ENCODE measurements at places on chromosomes 2 and 18.

- peak; percentile 29 for DNase-seq
These were observed 1.0 kb upstream of the BMPR2 start for GRCh38 chr2:202375033-202375608.

- no peak for DNase-seq
These were observed 72.6 kb upstream of the ZNF532 start for GRCh38 chr18:58792086-58792485.

- no peak for DNase-seq
These were observed 10.6 kb downstream of the FAP start for GRCh38 chr2:162232671-162233070.

DNA sequence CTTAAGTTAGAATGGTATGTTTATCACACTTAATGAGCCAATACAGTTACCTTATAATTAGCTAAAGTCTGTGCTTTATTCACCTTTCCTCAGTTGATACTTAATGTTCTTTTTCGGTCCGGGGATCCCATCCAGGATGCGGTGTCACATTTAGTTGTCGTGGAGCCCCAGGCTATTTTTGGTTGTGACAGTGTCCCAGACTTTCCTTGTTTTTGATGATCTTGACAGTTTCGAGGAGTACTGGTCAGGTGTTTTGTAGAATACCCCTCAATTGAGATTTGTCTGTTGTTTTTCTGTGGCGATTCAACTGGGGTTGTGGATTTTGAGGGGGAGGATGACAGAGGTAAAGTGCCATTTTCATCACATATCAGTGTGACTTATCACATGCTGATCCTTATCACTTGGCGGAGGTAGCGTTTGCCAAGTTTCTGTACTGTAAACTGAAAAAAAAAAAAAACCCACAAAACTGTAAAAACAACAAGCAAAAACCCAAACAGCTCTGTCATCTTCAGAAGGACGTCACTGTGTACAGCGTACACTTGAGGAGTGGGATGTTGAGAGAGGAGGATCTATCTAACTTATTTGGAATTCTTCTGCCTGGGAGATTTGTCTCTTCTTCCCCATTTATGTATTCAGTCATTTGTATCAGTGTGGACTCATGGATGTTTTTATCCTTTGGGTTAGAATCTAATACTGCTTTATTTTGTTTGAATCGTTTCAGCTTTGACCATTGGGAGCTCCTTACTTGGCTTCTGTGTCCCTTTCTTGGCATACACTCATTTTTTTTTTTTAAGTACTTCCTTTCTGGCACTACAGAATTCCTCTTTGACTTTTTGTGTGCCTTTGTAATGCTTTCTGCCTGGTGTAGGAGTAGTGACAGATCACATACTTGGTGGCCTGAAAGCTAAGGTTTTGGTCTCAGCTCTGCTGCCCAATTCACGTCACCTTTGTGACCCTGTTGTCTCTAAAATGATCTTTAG lies 68.1 kb downstream of the FMNL2 start:
- no peak for DNase-seq

GRCh38 chr2:100260712-100261620 lies 61.3 kb downstream of the LONRF2 start:
- peak; percentile 60 for DNase-seq

GRCh38 chr2:231391981-231392380 lies 3.5 kb upstream of the B3GNT7 start:
- DNase-seq, result no peak

DNA sequence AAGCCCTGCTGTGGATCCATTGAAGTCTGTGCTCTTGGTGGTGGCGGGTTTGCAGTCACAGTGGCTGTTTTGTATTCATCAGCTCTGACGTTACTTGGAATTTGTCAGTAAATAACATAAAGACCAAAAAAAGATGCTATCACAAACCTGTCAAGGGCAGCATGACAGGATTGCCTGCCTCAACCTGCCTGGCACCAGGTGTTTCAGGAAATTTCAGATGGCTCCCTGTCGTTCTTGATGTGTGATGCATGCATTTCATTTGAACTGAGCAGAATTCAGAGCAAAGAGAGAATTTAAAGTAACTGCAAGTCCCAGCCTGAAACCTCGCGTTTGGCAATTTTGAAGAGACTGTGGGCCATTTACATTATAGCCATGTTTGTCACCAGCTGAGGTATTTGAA lies 50.3 kb upstream of the EPC2 start:
- DNase-seq, result no peak

- no peak for DNase-seq
These were observed 274.9 kb downstream of the CLIP4 start for GRCh38 chr2:29390136-29390535.

GRCh38 chr2:205948883-205949282 lies 137.1 kb downstream of the INO80D start:
- no peak for DNase-seq

- peak; percentile 72 for DNase-seq
These were observed 76.9 kb upstream of the PAPOLG start for GRCh38 chr2:60679036-60679780.

DNA sequence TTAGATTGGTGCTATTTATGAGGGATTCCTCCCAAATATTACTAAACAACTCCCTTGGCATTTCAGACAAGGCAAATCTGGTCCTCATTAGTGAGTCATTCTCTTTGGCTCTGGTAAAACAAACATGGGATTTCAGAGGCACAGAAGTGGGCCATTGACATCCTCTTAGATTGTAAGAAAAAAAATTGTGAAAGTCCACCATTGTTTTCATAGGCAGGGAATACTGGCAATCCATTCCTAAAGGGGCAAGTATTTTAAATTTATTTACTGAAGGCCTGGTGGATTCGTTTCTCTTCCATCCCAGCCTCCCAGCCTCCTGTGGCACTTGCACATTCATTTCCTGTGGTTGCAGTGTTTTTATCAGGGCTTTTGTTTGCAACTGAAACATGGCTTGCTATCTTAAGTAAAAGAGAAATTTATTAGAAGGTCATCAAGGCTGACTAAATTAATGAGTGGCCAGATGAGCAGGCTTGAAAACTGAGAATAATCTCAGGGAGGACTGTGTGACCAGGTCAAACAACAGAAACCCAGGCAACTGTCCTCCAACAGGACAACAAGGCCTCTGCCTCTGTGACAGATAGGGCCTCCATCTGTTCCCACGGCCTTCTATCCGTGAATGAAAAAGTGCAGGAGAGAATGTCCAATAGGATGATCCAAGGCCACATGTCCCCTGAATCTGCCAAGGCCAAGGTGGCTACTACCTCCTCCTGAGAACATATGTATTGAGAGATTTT lies 23.1 kb upstream of the TNFAIP6 start:
- DNase-seq, result no peak

- no peak for DNase-seq
These were observed 253.0 kb upstream of the CNTNAP5 start for GRCh38 chr2:123771928-123772632.

GRCh38 chr2:170005702-170006101 lies 172.2 kb upstream of the MYO3B start:
- no peak for DNase-seq

DNA sequence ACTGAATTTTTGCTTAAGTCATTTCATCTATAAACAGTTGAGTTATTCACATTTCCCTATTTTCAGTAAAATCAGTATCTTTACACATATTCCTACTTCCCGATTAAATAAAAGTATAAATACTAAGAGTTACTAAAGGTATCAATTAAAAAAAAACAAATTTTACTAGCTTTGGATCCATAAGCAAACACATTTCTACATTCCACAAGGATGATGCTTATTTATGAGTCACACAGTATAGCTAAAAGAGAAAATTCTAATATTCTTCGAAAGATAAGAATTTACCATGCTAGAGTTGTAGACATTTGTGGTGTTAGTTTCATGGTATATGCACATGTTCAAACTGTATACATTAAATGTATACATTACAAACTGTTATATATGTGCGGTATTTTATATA lies 23.7 kb downstream of the PGAP1 start:
- DNase-seq, result no peak

GRCh38 chr2:119680457-119681202 lies 1.6 kb downstream of the TMEM177 start:
- no peak for DNase-seq

DNA sequence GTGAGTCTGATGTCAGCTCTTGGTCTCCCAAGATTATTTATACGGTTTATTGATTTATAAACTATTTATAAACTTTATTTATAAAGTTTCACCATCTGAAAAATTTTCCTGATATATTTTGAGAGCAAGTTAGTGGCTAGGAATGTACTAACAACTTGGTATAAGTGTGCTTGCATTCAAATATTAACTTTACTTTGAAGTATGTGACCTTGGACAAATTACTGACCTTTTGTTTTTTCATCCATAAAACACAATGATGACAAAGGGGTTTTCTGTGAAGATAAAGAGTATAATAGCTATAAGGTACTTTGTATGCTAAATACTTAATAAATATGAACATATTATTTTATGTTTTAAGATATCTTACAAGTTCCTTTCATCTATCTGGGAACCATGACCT lies 221.7 kb downstream of the GCA start:
- no peak for DNase-seq

- no peak for DNase-seq
These were observed 1605.3 kb upstream of the ACVR2A start for GRCh38 chr2:146239392-146240135.

DNA sequence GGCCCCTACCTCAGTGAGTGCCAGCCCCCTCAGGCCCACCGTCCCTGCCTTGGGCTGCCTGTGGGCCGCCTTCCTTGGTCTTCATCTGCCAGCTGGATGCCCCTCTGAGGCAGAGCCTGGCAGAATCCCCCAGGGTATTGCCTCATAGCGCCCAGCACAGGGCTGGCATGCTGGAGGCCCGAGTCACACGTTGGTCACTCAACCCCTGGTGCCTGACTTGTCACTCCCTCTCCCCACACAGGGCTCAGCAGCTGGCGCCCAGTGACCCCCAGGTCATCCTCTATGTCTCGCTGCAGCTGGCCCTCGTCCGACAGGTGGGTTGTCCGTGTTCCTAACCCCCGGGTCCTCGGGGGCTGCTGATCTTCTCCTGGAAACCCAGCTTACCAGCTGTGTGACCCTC lies 108.4 kb upstream of the MCFD2 start:
- no peak for DNase-seq

DNA sequence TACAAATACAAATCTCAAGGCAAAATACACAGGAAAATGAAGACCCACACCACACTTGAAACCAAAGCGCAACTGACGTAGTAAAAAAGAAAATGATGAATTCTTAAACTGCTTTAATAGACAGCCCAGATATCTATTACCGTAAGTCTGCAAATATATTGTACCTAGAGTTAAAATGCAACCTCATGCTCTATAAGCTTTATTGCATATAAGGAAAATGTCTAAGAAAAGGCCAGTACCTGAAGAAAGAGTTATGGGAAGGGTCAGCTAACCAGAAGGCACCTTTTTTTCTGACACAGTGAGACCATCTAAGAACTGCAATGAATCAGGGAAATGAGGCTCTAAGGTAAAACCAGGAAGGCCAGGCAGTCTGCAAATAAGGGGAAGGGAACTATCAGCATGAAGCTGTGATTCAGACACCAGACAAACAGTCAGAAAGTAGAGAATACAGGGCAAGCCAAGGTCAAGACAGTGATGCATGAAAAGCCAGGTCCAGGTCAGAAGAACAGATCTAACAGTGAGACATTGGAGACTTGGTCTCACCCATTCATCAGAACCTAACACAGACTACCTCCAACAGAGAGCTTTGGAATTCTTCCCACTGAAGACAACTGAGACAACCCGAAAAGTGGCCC lies 46.9 kb downstream of the PDE11A start:
- DNase-seq, result no peak

DNA sequence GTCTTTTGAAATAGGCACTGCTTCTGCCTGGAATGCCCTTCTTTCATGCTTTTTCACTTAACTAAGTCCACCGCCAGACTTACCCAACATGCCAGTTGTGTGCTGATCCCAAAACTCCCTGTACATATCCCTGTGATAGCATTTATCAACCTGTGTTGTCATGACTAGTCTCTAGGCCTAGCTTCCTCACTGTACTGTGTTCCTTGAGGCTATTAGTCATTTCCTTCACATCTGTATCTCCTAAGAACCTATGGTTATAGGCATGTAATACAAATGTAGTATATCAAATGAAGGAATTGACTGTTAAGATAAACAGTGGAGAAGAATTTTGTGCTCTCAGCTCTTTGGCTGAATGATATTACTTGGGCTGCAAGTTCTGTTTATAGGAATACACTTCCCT lies 184.3 kb downstream of the CYRIA start:
- no peak for DNase-seq

GRCh38 chr18:3305933-3306332 lies 44.0 kb downstream of the MYL12B start:
- DNase-seq, result peak; percentile 12

GRCh38 chr2:101733257-101733993 lies 35.9 kb downstream of the MAP4K4 start:
- DNase-seq, result no peak

- no peak for DNase-seq
These were observed 60.1 kb downstream of the STRN start for GRCh38 chr2:36906277-36906676.

DNA sequence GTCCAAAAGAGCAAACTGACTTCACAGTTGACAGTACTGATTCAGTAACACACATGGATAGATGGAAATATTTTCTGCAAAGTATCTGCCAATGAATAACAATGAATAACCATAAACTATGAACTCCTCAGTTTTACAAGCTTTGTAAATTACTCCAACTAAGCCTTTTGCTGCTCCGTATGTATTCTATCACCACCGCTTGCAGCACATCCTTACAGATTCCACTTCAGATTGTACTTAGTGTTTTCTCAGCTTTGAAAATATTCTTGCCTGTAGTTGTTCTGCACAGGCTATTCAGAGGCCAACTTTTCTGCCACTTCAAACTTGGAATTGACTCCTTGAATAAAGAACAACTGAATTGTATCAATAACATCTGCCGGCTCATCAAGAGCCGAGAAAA lies 36.2 kb downstream of the TLK1 start:
- no peak for DNase-seq

GRCh38 chr18:24914685-24915084 lies 437.3 kb downstream of the ZNF521 start:
- DNase-seq, result no peak

DNA sequence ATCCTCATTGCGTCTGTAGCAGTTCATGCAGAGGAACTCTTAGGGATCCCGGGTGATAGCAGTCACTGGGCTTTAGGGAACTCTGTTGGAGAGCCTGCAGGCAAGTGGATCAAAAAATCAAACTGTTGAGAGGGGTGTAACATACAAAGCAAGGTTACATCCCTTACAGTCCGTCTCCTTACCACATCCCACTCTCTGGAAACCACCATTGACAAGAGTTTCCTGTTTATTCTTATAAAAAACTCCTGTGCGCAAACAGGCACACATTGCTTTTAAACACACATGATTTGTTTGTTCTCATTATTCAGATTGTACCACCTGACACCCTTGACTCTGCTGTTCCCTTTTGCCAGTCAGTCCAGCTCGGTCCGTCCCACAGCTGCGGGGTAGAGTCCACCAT lies 137.7 kb downstream of the LTBP1 start:
- no peak for DNase-seq

DNA sequence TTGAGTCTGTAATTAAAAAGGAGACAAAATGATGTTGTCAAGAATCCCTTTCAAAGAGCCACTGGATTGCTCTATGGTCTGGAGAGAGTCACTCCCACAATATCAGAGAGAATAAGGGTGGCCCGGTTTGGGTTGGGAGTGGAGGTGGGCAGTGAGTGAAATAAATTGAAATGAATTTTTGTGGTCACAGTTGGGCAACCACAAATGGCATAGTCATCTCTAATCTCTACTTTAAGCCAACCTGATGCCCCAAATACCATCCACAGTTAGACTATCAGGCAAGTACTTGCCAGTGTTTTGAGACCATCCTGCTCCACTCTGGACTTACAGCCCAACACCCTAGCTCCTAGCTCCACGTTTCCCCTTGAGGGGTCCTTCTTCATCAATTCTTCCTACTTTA lies 559.7 kb downstream of the BCL11A start:
- no peak for DNase-seq

GRCh38 chr2:241146286-241146685 lies 3.0 kb downstream of the PASK start:
- DNase-seq, result no peak
